Muscle of back (tissue), 13 donors: ENCODE measurements at places on chromosomes 1 and 21. TPM values are rescaled to one million over a fixed set of nuclear protein-coding genes. Genes with fewer than 3 reads are reported as not detected.

LCK gene
- 0.59 TPM for polyA plus RNA-seq

GRCh38 chr21:40886931-40887330 lies 40.0 kb upstream of the DSCAM start:
- no peak for DNase-seq

DNA sequence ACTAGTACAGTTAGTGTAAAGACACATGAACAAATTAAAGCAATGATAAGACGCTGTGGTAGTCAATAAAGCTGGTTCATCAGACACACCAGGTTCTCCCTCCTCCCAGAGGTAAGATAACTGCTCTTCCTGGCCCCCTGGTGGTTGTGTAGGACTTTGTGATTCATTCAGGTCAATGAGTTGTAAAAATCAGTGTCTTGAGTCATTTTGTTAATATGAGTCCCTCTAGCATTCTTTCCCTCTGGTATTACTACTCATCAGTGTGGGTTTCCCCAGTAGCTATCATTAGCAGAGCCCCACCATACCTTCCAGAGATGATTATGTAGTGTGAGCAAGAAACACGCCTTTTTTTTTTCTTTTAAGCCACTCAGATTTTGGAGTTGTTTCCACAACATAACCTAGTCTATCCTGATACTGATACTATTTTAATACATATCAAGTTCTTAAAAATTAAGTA lies 3.6 kb upstream of the SETDB1 start:
- DNase-seq, result peak; percentile 86

- DNase-seq, result no peak
Observed at GRCh38 chr1:169680377-169681019, 30.9 kb downstream of the SELL start.

- DNase-seq, result peak; percentile 85
Observed at GRCh38 chr1:181503171-181503810, 20.0 kb downstream of the CACNA1E start.

DNA sequence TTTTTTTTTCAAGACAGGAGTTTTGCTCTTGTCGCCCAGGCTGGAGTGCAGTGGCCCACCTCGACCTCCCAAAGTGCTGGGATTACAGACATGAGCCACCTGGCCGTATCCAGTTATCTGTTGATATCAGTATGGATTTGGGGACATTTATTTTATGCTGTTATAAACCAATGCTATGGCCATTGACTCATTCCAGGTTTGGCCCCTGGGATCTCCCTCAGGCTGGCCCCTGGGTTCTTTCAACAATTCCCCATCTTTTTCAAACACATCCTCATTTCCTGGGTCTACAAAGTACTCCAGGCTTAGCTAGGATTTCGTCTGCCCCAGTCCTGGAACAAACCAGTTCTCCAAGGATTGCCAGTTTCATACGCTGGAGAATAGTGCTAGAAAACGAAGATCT lies 44.1 kb downstream of the WDR4 start:
- DNase-seq, result no peak

- DNase-seq, result no peak
Observed at GRCh38 chr1:195584870-195585624, 1023.2 kb downstream of the KCNT2 start.

GRCh38 chr21:15430577-15430976 lies 299.2 kb upstream of the USP25 start:
- peak; percentile 42 for DNase-seq

- DNase-seq, result no peak
Observed at GRCh38 chr1:180631194-180631765, 542 bp upstream of the XPR1 start.
